Activated naive CD4-positive, alpha-beta T cell treated with anti-CD3 and anti-CD28 coated beads, Interleukin-2, amount 10 ng/mL, durations not matched to agents 7 days and 5 days (primary cell): ENCODE measurements at places on chromosomes 4 and X.

DNA sequence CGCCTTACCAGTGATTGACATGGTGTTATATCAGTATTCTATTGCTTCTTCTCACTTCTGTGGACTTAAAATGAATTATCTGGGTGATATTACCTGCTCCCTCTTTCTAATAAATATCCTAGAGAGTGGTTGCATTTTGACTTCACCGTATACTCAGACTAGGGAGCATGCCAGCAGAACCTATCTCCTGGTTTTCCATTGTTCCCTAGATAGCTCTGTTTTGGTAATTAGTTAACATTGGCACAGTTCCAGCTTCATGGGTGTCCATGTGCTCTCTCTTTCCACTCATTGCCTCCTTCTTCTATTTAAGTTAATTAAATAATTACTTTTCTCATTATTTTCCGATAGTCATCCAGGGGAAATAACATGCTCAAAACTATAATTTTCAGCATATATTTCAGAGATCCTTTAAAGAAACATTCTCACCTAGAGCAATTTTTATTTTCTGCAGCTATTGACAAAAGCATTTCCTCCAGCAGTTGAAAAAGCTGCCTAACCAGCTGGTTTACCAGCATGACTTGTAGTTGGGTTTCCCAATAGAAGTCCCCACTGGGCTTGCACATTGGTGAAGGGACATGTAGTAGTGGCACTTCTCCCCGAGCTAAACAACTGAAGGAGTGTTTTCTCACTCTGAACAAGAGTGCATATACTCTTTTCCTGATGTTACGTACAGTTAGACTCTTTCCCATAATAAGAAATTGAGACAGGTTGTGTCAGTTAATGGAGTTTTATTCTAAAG is 27.9 kb upstream of the PAPSS1 start:
- DNase-seq = no peak

GRCh38 chr4:123819362-123820035 is 422.9 kb downstream of the SPRY1 start:
- DNase-seq = no peak

GRCh38 chrX:98795636-98796035 is 1614.4 kb downstream of the PCDH19 start:
- DNase-seq = no peak

GRCh38 chr4:35365186-35365585 is 879.1 kb downstream of the ARAP2 start:
- no peak for DNase-seq
